Dorsolateral prefrontal cortex (tissue), 122 donors: ENCODE measurements at places on chromosomes 4 and X. TPM values are rescaled to one million over a fixed set of nuclear protein-coding genes. Genes with fewer than 3 reads are reported as not detected.

The MAGEE2 gene
- total RNA-seq, result 6.1 TPM

The FAAH2 gene
- total RNA-seq, result 4.7 TPM

The PLK4 gene
- total RNA-seq, result 1.8 TPM

The KCNIP4 gene
- 139 TPM for total RNA-seq

The DMRTC1 gene
- total RNA-seq, result 3.8 TPM

The RPS6KA6 gene
- 10.6 TPM for total RNA-seq

The MAGEB5 gene
- total RNA-seq, result not detected

The YY2 gene
- 2.3 TPM for total RNA-seq

The NKAP gene
- 12.8 TPM for total RNA-seq

The OTUD4 gene
- 47.7 TPM for total RNA-seq

The GPRASP1 gene
- 120 TPM for total RNA-seq

The SFRP2 gene
- 6.7 TPM for total RNA-seq

The TMEM35A gene
- 43.0 TPM for total RNA-seq

The RHOXF1 gene
- total RNA-seq, result 3.3 TPM

The DUX4 gene
- total RNA-seq, result not detected

The NXF2B gene
- total RNA-seq, result not detected

The FAM184B gene
- 2.0 TPM for total RNA-seq

The CPZ gene
- 3.7 TPM for total RNA-seq

DNA sequence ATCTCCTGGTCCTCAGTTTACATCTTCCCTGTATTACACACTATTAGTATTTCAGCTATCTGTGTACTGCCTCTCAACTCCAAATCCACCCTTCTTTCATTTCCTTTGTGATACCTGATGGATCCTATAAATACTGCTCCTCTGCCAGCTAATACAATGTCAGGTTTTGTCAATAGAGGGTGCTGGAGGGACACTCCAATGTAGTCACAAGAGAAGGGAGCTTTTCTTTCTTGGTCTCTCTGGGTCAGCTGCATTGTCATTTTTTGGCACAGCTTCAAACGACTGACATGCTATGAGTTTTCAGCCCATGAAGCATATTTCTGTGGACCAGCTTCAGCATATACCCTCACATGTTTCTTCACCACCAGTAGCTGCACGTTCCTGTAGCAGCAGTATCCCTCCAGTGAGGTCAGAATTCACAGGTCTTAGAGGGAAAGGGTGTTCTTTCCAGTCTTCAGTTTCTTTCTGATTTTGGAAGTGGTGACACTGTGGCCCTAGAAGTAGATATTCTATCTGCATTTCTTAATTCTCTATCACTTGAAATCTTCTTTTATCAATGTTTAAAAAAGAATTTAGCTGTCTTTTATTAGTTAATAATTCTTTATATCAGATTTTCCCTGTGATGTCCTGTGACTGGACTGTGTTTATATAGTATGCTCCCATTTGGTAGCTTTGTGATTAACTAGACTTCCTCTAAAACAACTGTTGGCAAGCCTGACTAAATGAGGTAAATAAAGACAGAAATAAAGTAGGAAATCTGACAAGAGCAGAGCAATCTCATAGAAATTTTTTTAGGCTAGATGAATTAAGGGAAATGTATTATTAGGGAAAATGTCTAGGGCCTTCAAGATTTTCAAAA is 60.6 kb downstream of the GABRA2 start:
- DNase-seq, result no peak

GRCh38 chrX:12978205-12979025 is 3.5 kb downstream of the TMSB4X start:
- DNase-seq, result no peak

GRCh38 chrX:139933904-139934303 is 1.1 kb upstream of the ATP11C start:
- no peak for DNase-seq

GRCh38 chr4:40255393-40256281 is 58.8 kb downstream of the RHOH start:
- DNase-seq, result no peak

DNA sequence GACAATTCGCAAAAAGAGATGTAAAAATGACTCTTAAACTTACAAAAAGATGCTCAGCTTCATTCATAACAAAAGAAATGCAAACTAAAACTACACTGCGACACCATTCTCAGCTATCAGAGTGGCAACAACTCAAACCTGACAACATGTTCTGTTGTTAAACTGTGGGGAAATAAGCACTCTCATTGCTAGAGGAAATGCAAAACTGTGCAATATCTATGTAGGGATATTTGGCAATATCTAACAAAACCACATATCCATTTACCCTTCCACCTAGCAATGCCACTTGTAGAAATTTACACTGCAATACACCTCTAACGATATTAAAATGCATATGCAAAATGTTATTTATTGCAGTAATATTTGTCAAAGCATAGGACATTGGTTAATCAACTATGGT is 78.3 kb upstream of the EGFL6 start:
- no peak for DNase-seq

DNA sequence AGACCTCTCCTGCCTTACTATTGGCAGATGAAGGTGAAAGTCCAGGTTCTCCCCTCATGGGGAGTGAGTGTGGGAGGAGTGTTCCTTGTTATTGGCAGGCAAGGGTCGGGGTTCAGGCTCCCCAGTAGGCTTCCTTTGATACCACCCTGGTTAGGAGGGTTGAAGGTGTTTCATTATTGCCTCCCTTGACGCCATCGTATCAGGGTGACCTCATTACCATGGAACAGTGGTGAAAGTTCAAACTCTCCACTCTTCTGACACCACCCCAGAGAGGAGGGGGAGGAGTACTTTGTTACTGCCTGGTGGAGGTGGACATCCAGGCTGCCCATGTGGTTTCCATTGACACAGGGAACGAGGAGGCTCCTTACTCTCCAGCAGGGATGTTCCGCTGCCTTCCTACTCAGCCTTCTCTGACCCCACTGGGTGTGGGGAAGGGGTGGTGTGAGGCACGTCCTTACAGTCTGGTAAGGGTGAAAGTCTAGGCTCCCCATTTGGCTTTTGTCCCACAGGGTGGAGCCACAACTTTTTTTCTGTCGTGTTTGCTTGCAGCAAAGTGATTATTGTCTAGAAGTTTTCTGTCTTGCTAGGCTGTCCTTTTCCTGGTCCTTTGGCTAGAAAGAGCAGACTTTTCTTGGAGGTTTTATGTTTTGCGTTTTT is 37.2 kb upstream of the USP9X start:
- no peak for DNase-seq

DNA sequence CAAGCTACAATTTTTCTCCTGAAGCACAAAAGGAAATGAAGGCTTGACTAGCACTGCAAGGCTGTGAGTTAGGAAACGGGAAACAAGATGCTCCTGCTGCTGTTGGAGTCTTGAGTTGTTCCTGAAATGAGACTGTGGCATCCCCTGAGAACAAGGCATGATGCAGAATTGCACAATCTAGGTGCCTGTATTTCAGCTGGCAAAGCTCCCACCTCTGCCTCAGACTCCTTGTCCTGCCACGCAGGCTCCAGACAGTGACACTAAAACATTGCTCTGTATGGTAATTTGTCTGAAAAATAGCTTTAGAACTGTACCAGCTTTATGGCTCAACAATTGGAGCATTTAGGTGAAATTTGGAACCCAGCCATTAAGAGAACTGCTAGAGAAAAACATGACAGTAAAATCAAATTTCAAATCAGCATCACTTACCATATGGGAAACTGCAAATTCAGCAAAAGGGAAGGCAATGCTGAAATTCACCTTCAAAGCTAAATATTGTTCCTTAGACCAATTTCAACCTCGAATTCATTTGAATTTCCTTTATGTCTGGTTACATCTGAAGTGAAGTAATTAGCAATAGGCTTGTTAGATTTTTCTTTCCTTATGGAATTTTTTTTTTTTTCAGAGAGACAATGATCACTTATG is 103.4 kb downstream of the MFAP3L start:
- DNase-seq, result no peak

DNA sequence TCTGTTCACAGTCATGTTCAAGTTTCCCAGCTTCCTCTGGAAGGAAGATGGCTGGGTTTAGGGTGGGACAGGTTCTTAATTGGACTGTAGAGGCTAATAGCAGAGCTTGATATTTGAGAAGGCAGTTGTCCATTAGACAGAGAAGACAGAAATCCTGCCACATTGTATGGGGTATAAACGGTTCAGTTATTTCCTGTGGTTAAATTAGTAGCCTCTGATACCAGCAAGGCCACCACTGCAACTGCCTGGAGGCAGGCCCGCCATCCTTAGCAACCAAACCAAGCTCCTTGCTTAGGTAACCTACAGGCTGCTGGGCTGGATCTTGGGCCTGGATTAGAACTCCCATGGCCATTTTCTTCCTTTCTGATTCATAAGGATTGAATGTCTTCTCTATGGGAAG is 1367.0 kb downstream of the PCDH7 start:
- no peak for DNase-seq

- DNase-seq, result no peak
Observed at GRCh38 chr4:52822972-52823701, 39.0 kb upstream of the RASL11B start.

- DNase-seq, result no peak
Observed at GRCh38 chr4:100295792-100296191, 105.5 kb upstream of the DDIT4L start.

DNA sequence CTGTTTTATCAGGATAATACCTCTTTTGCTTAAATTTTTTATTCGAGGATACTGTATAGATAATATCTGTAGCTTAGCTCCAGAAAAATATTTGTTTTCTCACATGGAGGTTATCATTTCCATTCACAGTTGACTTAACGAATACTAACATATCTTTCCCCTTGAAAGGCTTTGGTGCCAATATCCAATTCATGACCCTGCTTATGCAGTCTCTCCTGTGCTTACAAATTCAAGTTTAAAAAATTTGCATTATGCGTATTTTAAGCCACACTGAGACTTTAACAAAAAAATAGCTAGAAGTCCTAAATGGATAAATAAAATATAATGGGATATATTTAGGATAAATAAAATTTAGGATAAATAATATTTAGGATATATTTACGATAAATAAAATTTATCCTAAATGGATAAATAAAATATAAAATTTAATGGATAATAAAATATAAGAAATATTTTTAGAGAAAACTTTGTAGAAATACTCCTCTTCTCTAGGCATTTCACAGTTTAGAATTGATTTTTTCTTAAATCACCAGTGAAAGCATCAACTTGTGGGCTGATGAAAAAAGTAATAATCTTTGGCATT is 22.5 kb downstream of the GUCY1B1 start:
- DNase-seq, result no peak

DNA sequence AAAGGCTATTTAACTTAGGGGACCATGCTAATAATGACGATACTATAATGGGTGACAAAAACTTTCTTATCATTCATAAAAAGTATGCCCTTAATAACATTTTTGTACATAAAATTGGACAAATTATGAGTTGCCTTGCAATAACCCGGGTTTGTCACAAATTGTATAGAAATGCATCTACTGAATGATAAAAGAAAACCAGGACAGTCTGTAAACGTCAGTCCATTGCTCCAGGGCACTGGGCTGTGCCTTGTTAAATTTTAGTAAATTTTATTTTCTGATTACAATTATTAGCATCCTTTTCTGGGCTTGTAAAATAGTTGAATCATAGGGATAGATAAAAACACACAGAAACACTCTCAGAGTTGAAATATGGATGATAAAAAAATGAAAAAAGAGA is 778.3 kb downstream of the RAPGEF2 start:
- no peak for DNase-seq

DNA sequence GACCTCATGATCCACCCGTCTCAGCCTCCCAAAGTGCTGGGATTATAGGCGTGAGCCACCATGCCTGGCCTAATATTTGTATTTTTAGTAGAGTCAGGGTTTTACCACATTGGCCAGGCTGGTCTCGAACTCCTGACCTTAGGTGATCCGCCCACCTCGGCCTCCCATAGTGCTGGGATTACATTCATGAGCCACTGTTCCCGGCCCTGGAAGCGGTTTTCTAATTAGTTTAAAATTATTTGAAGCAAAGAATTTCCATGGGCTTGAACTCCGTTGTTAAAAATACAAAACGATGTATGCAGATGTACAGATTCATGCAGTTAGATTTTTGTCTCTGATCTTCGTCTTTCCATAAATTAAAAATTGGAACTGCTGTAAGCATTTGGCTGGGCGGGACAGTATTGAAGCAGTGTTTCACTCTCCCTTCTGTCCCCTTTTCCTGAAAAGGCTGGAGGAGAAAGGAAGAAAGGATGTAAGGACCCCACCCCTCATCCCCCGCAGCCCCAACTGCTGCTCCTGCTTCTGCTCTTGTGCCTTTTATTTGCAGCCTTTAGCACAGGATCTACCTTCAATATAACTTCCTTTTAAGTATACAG is 12.0 kb downstream of the TRAPPC11 start:
- DNase-seq, result no peak

DNA sequence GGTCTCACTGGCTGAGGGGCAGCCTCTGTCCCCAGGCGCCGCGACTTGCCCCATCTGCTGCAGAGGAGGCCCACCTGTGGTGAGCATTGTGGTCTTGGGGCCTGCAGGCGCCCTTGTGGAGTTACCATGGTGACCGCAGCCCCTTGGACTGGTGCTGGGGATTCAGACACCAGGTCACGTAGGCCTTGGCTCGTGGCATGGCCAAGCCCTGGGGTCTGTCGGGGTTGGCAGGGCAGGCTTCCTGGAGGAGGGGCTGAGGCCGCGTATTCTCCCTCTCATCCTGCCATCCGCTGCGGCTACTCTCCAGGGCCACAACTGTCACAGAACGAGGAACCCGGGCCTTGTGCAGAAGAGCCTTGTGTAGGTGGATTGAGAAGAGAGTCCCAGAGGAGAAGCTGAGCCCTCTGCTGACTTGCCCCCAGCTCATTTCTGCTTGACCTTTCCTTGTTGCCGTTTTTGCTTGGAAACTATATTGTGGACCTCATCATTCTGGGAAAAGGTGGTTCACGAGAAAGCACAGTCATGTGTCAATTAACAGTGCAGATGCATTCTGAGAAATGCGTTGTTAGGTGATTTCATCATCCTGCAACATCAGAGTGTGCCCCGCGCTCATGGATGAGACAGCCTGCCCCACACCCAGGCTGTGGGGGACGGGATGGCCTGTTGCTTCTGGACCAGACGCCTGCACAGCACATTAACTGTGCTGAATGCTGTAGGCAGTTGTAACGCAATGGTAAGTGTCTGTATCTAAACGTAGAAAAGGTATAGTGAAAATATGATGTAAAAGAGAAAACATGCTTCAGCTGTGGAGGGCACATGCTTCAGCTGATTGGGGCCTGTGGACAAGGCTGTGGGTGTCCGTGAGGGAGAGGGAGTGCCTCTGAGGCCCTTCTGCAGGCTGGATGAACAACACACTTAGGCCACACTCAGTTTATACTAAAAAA is 38.5 kb downstream of the TRMT44 start:
- no peak for DNase-seq

- no peak for DNase-seq
Observed at GRCh38 chr4:54187148-54187547, 41.9 kb upstream of the PDGFRA start.

- no peak for DNase-seq
Observed at GRCh38 chr4:70915874-70916559, 13.8 kb downstream of the MOB1B start.
